ENCODE measurements at places on chromosomes 7 and 10.

- DNase-seq: no peak
Observed at GRCh38 chr10:120701381-120701780, 149.8 kb upstream of the WDR11 start.

GRCh38 chr10:12279281-12279680, 70.1 kb upstream of the CAMK1D start:
- no peak for DNase-seq

DNA sequence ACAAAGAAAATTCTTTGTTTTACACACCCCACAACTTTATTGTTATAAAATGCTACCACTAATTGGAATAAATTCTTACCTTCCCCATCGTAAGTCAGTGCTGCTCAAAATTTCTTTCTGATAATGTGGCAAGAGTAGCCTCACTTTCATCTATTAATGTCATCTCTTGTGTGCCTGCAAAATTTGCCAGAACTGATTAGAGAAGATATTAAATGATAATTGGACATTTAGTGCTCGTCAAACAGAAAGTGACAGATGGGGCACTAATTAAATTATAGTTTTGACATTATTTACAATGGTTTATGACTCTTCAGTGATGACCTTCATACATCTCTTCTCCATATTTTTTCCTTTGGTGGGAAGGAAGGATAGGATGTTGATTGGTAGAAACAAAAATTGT, 690.9 kb downstream of the NXPH1 start:
- DNase-seq: no peak

GRCh38 chr10:71677261-71677660, 42.3 kb downstream of the C10orf105 start:
- no peak for DNase-seq

DNA sequence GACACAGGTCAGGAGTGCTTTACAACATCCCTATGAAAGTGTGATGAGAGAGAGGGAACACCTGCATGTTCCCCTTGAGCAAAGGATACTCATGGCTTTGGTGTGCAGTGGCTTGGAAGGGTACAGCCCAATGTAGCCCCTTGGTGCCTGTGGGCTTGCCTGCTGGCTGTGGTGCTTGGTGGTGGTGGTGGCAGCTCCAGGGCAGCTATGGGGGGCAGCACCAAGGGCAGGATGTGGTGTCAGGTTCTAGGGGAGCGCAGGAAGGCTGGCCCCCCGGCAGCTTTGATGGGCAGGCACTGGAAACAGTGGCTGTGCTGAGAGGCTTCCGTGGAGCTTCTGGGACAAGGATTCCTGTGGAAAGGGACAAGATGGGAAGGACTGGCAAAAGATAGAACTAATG, 464.0 kb upstream of the ZMIZ1 start:
- DNase-seq: no peak

- DNase-seq: no peak
Observed at GRCh38 chr7:70143075-70144044, 545.1 kb downstream of the AUTS2 start.

DNA sequence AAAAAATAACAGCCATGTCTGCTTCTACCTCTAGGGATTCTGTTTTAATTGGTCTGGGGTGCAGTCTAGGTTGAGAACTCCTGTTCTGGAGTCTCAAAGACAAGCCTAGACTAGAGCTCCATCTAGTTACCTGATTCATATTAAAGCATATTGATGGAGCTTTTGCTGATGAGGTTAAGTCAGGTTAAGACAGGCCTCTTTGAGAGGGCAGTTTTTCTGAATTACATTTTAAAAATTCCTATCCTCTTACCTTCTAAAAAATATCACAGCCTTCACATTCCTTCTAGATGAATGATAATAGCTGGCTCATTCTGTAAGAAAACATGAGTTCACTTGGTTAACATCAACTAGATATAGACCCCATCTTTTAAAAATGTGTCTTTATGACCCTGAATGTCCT, 28.9 kb downstream of the MGAM start:
- DNase-seq: no peak

- no peak for DNase-seq
Observed at GRCh38 chr10:118626953-118627352, 31.5 kb upstream of the PRLHR start.

DNA sequence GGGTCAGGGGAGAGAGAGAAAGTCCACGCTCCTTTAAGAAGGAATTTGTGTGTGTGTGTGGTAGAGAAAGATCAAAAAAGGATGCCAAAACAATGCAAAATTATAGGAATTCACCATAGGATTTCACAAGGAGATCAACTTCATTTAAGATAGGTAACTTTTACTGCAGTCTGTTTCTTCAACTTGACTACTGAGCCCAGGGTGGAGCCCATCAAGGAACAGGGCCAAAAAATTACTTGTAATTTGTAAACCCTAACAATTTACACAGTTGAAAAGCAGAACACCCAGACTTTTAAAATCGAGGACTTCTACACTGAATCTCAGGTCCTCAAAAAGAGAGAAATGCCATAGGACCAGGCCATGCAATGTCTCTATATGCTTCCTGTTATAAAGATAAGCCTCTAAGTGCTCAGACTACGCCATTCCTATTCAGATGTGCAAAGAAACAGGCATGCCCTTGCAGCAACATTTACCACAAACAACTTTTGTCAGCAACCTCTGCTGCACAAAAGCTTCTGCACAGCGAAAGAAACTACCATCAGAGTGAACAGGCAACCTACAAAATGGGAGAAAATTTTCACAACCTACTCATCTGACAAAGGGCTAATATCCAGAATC, 10.6 kb upstream of the GIMAP4 start:
- no peak for DNase-seq

- no peak for DNase-seq
Observed at GRCh38 chr7:92723943-92724342, 112.4 kb downstream of the CDK6 start.

- DNase-seq: no peak
Observed at GRCh38 chr10:131213741-131214505, 97.6 kb downstream of the TCERG1L start.

GRCh38 chr10:132179551-132180392, 7.0 kb upstream of the DPYSL4 start:
- DNase-seq: no peak

DNA sequence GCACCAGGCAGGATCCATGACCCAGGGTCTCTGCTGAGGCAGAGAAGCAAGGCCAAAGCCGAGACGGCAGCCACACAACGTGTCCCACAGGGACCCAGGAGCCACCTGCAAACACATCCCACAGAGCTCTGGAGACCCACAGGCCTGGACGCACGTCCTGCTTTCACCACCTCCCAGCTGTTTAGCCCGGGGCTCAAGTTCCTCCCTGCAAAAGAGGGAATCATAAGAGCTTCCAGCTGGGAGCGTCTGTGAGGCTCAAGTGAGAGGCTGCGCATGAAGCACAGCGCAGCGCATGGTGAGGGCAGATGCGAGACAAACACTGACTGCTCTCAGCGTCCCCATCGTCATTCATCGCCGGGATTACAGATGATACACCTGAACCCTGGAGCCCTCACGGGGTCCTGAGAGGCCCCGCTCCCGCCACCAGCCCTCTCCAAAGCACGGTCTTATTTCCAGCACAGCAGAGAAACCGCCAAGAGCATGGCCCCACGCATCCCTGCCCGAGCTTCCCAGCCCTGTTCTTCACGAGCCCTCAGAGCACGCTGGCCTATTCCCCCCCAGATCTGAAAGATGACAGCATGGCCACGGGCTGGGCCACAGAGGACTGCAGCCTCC, 88.7 kb downstream of the MAD1L1 start:
- DNase-seq: no peak

- no peak for DNase-seq
Observed at GRCh38 chr10:89640241-89640640, 4.8 kb downstream of the PANK1 start.

DNA sequence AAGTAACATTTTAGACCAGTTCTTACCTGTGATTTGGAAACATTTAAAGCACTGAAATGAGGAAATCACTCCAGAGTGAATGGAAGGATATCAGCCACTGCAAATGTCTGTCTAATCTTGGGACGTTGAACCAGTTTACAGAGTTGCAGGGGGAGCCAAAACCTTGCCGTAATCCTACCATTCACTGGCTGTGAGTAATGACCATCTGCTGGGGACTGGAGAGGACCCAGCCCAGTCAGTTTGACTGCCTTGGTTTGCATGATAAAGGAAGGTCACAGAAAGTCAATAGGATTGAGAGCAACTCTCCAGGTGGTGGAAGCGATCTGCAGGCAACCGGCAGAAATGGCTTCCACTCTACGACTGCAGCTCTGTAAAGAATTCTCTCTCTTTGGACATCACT, 167.2 kb downstream of the AKR1D1 start:
- DNase-seq: no peak

- DNase-seq: no peak
Observed at GRCh38 chr7:151481650-151482505, 37.8 kb downstream of the RHEB start.

- DNase-seq: no peak
Observed at GRCh38 chr7:45187089-45187945, 29.7 kb downstream of the RAMP3 start.

GRCh38 chr10:122450353-122450990, 4.0 kb upstream of the ARMS2 start:
- no peak for DNase-seq

GRCh38 chr7:154919344-154920225, 83.3 kb downstream of the PAXIP1 start:
- DNase-seq: no peak

DNA sequence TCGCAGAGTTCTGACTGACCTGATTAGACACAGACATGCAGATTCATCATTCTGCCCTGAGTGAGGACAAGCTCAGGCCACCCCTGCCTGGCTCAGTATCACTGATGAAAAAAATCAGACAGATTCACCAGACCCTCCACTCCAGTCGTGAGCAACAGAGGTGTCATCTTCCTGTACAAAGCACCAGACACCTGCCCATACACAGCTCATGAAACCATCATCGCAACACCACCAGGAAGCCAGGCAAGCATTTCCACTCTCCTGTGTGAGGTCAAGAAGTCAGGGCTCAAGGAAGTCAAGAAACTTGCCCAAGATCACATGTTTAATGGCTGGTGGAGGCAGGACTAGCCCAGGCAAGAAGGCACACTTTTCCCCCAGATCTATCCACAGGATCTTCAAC, 163.0 kb downstream of the CALN1 start:
- no peak for DNase-seq

DNA sequence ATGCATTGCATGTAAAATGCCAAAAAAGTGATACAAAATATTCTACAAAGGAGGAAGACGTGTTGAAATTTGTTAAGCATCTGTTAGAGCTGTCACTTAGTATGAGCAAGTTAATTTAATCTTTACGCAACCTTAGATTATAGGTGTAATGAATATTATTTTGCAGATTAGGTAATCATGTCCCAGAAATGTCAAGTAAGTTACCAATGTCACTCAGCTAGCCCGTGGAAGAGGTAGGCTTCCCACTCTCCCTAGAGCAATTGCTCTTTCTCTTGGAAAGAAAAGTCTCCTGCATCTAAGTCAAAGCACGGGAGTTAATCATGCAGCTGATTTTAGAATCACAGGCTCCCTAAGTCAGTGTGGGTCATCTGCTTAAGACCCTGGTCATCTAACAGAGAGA, 830.4 kb upstream of the IGFBP3 start:
- DNase-seq: no peak

GRCh38 chr7:85776691-85777345, 590.0 kb upstream of the SEMA3D start:
- no peak for DNase-seq

DNA sequence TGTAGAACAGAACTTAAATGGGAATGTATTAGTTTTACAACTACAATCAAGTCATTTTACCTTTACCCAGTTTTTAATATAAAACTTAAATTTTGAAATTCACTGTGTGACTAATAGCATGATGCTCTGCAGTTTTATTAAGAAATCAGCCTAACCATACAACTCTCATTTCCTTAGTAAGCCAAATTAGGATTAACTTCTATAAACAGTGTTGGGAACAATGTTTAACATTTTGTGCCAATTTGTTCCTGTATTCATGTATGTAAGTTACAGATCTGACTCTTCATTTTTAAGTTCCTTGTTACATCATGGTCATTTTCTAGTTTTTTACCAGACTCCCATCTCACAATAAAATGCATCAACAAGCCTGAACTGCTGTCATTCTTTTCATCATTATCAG, 209.8 kb downstream of the ZEB1 start:
- DNase-seq: no peak

- no peak for DNase-seq
Observed at GRCh38 chr7:150375662-150376521, 3.2 kb upstream of the ZNF775 start.

GRCh38 chr7:50246551-50246950, 58.0 kb upstream of the IKZF1 start:
- DNase-seq: no peak

DNA sequence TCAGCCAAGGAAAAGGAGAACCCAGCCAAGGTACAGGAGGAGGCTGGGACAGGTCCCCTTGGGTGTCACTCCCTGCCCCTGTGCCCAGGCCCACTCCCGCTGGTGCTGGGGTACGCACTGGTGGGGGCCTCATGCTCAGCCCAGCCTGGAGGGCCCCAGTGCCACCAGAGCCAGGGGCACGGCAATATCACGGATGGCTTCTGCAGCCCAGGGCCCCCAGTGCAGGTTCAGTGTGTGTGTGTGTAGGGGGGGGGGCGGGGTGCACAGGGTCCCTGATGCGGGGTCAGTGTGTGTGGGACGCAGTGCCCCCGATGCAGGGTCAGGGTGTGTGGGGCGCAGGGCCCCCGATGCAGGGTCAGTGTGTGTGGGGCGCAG, 23.4 kb upstream of the ZNF716 start:
- no peak for DNase-seq

DNA sequence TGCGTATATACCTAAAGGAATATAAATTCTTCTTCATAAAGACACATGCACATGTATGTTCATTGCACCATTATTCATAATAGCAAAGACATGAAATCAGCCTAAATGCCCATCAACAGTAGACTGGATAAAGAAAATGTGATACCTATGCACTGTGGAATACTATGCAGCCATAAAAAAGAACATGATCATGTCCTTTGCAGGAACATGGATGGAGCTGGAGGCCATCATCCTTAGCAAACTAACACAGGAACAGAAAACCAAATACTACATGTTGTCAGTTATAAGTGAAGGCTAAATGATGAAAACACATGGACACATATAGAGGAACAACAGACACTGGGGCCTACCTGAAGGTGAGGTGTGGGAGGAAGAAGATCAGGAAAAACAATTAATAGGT, 48.7 kb downstream of the GPR37 start:
- DNase-seq: no peak

DNA sequence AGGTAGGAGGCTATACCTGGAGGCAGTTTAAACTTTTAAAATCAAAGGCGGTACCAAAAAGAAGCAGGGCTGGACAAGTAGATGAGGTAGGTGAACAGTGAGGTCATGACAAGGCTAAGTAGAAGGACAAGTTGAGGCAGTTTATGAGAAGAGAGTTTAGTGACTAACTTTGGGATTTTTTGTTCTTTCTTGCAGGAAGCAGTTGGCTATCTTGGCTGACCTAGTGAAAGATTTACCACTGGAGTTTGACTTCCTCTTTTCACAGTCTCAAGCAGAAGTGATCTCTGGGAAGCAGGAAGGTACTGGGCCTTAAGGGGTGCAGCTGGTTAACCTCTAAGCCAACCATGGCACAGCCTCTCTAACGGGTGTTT, 26.3 kb downstream of the ENTPD7 start:
- DNase-seq: no peak

GRCh38 chr7:16986755-16987154, 105.0 kb upstream of the AGR3 start:
- DNase-seq: no peak
